H9 (cell line): ENCODE measurements at places on chromosomes 13 and 19.

DNA sequence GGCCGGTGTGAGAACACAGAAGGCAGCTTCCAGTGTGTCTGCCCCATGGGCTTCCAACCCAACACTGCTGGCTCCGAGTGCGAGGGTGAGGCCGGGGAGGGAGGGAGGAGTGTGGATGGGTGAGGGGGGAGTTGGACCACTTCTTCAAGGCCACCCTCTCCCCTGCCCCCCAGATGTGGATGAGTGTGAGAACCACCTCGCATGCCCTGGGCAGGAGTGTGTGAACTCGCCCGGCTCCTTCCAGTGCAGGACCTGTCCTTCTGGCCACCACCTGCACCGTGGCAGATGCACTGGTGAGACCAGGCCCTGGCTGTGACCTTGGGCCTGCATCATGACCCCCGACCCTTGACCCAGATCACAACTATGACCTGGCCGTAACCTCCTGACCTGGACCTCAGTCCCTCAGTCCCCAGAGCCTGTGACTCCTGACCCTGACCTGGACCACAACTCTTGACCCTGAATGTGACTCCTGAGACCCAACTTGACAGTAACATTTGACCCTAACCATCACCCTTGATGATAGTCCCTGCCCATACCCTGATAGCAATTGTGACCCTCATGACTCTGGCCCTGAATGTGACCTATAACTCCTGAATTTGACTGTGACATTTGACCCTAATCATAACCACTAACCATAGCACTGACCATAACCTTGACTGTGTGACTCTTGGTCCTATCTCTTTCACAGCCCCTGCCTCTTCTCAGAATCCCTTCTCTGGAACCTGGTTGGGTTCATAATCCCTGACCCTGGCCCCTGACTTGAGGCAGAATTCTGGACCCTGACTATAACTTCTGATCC lies 10.9 kb downstream of the LTBP4 start:
- no peak for DNase-seq

- no peak for DNase-seq
These were observed 78.9 kb downstream of the COL4A1 start for GRCh38 chr13:110227864-110228643.

GRCh38 chr13:58266271-58266670 lies 634.7 kb downstream of the PCDH17 start:
- DNase-seq = no peak

GRCh38 chr13:39406688-39407087 lies 196.3 kb downstream of the LHFPL6 start:
- DNase-seq = no peak

- no peak for DNase-seq
These were observed 14.8 kb downstream of the FPR3 start for GRCh38 chr19:51809787-51810186.

DNA sequence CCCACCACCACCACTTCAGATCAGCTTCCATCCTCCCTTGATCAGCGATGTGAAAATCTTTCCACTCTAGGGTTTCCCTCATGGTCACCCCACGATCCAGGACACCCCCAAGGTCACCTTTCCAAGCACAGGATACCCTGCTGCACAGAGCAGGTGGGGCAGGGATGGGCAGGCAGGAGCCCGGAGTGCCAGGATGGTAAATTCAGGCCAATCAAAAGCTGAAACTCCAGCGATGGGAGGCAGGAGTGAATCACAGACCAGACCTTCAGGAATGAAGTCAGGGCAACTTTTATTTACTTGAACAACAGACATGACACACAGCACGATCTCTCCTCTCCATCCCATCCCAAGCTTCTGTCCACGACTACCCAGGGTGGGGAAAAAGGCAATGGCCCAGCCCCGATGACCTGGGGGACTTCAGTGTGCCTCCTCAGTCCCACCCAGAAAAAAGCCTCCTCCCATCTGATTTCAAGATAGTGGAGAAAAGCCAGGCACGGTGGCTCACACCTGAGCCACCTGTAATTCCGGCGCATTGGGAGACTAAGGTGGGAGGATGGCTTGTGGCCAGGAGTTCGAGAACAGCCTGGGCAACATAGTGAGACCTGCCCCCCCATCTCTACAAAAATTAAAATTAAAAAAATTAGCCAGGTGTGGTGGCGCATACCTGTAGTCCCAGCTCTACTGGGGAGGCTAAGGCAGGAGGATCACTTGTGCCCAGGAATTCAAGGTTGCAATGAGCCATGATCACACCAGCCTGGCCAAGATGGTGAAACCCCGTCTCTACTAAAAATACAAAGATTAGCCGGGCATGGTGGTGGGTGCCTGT lies 39.2 kb downstream of the ZSWIM4 start:
- DNase-seq = peak; percentile 45

- DNase-seq = no peak
These were observed 6.5 kb downstream of the UQCRFS1 start for GRCh38 chr19:29206453-29206852.

DNA sequence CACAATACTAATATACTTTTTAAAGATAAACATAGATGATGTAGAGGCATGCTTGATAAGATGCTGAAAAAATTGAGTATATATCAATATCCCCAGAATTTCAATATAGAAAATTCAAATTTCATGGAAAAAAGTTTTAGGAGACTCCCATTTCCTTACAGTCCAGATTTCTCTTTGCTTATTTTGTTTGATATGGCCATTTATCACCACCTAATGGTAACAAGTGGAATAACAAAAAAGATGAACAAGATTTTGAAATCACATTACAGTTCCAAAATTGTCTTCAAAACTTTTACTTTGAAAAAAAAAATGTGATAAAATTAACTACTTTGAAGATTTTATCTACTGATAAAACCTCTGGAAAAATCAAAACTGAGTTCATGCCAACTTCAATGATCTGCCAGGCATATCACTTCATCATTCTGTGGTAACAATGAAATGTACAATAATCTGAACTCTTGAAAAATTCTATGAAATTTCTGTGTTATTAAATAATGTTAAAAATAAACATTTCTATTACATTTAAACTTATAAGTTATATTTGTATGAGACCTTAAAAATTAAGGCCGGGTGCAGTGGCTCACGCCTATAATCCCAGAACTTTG lies 17.5 kb downstream of the MIPEP start:
- no peak for DNase-seq

GRCh38 chr13:29137016-29137415 lies 316.9 kb downstream of the MTUS2 start:
- DNase-seq = no peak

GRCh38 chr19:3478409-3479176 lies 1.7 kb downstream of the SMIM24 start:
- DNase-seq = peak; percentile 51

GRCh38 chr13:110326263-110326904 lies 19.3 kb downstream of the COL4A2 start:
- DNase-seq = no peak

DNA sequence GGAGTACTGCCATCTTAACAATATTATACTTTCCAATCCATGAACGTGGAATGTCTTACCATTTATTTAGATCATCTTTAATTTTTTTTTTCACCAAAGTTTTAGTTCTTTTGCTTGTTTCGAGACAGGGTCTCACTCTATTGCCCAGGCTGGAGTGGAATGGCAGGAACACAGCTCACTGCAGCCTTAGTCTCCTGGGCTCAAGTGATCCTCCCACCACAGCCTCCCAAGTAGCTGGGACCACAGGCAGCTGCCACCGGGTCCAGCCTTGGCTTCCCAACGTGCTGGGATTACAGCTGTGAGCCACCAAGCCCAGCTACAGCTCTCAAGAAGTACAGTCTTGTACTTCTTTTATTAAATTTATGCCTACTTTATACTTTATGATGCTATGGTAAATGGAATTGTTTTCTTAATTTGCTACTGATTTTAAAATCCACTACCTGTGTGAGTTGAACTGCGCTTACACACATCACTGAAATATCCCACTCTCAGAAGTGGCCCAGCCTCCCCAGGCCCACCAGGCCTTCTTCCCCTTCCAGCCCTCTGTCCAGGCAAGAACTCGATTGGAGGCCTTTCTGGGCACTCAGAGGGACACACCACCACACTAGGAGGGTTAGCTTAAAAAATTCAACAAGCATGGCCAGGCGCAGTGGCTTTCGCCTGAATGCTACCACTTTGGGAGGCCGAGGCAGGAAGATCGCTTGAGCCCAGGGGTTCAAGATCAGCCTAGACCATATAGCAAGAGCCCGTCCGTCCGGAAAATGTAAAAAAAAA lies 1.0 kb upstream of the PGLS start:
- DNase-seq = no peak

DNA sequence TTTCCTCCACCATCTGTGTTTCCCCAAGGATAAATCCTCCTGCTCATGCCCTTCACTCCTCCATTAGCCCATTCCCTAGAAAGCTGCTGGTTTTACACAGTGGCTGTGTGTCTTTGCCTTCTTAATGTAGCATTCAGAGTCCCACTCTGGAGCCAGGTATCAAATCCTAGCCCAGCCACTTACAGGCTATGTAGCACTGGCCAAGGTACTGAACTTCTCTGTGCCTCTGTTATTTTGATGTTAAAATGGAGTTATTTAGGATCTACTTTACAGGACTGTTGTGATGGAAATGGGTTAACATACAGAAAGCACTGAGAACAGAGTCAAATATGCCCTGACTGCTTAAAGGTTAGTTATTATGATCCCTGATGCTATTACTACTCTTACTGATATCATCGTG lies 1.5 kb upstream of the ZSCAN4 start:
- no peak for DNase-seq

DNA sequence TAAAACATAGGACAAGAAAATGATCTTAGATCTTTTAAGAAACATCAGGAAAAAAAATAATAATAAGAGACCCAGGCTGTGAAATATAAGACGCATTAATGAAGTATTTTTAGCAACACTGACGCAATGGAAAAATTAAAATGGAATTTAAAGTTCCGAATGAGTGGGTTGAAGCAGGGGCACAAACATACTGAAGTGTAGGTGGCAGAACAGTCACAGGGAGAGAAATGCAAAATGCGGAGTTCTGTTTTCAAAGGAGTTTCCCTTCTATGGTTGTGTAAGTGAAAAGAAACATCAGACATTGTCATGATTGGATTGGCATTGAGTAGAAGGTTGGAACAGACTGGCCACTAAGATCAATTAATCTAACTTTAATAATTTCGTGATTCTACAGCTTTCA lies 159.8 kb downstream of the CYSLTR2 start:
- no peak for DNase-seq

DNA sequence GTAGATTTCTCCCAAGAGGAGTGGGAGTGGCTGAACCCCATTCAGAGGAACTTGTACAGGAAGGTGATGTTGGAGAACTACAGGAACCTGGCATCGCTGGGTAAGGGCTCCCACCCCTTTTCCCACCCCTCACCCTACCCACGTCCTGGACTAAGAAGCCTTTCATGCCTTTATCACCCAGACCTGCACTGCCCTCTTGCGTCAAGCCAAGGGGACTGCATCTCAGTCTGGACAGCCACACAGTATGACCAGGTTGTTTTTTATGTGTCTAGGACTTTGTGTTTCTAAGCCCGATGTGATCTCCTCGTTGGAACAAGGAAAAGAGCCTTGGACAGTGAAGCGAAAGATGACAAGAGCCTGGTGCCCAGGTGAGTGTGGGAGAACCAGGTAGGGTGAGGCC lies 8.8 kb downstream of the ZFP28 start:
- DNase-seq = peak; percentile 41

GRCh38 chr13:41060724-41061074 lies 610 bp upstream of the WBP4 start:
- DNase-seq = peak; percentile 74
